Cerebellar cortex (tissue), 1 donor: ENCODE measurements at places on chromosomes 5 and 9.

GRCh38 chr5:12313602-12314001 lies 409.4 kb upstream of the CTNND2 start:
- no peak for DNase-seq

DNA sequence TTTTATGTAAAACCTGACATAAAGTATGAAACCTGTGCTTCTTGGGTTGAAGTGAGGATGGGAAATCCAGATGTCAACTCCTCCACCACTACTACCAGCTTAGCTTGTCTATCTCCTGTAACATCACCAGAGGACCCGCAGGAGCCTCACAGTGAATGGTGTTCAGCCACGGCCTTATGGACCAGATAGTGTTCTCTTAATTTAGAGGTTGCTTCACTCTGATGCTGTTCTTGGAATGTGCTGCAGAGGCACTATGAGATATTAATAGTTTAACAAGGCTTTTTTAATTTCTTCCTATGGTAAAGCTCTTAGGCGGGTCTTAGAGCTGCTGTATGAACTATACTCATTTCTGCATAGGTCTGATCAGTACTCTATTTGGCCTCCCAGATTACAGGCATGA lies 27.9 kb downstream of the NFX1 start:
- no peak for DNase-seq

- peak; percentile 68 for DNase-seq
These were observed 21.7 kb downstream of the ERGIC1 start for GRCh38 chr5:172855597-172856292.

DNA sequence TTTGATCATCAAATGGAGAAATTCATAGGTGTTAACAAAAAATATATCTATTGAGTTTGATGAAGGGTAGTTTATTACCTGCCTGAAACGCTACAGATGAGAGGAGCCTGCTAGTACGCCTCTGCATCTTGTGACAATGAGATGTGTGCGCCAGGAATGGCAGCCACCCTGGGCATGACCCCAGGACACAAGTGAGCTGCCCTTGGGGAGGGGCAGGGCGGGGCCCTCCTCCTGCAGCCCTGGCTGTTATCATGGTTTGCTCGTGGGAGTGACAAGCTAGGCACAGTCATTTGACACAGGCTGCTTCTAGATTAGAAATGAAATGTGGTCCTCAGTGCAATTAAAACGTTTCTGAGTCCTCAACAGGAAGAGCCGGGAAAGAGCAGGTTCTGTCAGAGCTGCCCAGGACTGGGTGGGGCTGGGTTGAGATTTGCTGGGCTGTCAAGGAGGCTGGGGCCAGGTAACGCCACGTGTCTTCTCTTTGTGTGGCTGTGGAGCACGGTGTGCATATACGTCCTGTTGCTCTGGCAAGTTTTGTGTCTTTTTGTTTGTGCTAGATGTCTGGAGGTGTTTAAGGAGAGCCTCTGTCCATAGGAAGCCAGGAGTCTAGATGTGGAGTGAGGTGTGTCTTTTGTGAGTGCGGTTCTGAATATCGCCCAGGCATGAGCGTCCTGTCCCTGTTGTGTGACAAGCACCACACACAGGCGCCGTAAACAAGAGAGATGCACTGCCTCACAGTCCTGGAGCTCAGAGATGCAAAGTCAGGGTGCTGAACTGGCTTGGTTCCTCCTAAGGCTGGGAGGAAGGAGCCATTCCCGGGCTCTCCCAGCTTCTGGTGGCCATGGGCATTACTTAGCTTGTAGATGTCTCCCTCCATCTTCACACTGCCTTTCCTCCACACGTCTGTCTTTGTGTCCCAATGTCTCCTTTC lies 129.0 kb upstream of the IRX4 start:
- DNase-seq: no peak

- no peak for DNase-seq
These were observed 43.9 kb downstream of the RAI14 start for GRCh38 chr5:34700078-34700452.

DNA sequence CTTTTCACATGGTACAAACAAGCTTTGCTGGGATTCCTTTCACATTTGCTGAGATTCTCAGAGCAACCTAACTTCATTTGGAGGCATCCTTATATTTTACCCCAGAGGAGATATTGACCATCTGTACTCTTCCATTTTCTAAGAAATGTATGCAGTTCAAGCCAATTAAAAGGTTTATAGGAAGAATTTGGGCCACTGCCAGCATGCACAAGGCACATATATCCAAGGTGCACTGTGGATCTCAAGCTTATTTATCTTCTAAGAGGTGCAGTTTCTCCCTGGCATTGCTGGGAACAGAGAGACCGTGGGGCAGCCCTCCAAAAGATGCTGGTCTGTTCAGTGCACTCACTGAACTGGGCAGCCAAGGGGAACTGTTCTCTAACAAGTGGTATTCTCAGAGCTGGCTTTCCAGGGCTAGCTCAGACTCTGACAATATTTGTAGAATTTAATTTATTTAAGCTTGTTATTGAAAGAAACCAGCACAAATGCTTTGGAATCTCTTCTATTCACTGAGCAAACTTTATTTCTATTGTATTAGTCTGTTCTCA lies 213.3 kb downstream of the TENT4A start:
- no peak for DNase-seq

GRCh38 chr9:19018201-19018600 lies 14.8 kb downstream of the SAXO1 start:
- no peak for DNase-seq

- DNase-seq: no peak
These were observed 445.6 kb downstream of the MAT2B start for GRCh38 chr5:163951069-163951468.

GRCh38 chr9:21096172-21096900 lies 18.6 kb upstream of the IFNB1 start:
- DNase-seq: no peak

DNA sequence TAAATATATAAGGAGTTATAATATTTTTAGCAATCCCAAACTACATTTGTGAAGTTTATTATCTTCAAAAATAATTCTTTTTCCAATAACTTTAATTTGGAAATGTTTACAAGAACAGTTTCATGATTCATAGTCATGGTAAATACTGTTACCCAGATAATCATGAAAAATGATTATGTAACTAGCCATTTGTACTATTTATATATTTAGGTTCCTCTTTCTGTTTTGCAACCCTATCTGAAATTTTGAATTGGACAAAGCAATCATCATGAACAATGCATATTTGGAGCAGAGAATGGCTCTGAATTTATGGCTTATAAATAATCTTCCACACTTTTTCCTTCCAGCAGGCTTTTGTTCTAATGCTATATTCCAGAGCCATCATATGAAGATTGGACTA lies 499.7 kb downstream of the SLCO4C1 start:
- no peak for DNase-seq

GRCh38 chr5:43027054-43027785 lies 12.9 kb downstream of the ANXA2R start:
- DNase-seq: no peak

GRCh38 chr5:74326571-74327338 lies 313.8 kb downstream of the ENC1 start:
- DNase-seq: no peak

- DNase-seq: peak; percentile 45
These were observed 19.9 kb downstream of the TNFSF8 start for GRCh38 chr9:114910541-114910940.

DNA sequence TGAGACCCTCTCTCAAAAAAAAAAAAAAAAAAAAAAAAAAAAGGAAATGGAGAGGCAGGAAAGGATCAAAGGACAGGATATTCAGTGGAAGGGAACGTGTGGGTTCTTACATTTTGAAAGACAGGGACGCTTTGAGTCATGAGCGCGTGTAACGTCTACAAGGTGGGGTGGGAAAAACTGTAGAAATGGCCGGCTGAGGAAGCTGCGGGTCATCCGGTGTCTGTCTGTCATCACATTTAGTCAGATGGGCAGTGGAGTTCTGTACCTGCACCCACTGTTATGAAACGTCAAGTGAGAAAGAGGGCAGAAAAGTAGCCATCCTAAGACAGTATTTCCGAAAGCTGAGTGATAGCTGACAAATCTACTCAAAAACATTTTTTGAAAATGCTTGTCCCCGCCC lies 159.8 kb downstream of the SMARCA2 start:
- no peak for DNase-seq

DNA sequence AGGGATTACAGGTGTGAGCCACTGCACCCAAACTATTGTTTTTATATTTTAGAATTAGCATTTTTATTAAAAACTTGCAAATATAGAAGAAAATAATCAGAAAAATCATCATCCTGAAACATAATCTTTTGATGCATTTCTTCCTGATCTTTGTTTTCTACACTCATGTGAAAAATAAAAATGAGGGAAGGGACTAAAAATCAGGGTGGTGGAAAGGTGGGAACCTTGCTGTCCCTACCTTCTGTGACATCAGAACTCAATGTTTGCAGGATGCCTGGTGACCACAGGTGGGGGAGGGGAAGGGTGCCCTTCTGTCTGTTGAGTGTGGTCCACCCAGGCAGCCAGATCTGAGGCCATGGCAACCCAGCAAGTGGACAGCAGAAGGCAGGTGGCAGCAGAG lies at the start of gene SMIM23:
TSS of gene SMIM23 (plus strand) at position 301 of the 400 bp plus-strand sequence. CDS start at position 356, 55 bp downstream.
- DNase-seq: no peak

DNA sequence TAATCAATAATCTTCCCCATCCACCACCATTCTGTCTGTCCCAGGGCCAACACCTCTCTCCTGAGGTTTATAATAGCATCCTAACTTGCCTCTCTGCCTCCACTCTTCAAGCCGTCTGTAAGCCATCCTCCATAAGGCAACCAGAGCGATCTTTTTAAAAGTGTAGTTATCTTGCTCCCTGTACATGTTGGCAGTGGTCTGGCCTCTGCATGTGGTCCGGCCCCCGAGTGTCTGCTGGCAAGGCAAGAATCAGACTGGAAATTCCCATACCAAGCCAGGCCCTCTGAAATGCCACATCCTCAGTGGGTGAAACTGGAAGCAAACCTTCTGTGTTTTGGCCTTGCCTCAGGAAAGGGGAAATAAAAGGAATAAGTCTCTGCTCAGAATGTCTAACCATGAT lies 17.0 kb downstream of the TTLL11 start:
- no peak for DNase-seq

DNA sequence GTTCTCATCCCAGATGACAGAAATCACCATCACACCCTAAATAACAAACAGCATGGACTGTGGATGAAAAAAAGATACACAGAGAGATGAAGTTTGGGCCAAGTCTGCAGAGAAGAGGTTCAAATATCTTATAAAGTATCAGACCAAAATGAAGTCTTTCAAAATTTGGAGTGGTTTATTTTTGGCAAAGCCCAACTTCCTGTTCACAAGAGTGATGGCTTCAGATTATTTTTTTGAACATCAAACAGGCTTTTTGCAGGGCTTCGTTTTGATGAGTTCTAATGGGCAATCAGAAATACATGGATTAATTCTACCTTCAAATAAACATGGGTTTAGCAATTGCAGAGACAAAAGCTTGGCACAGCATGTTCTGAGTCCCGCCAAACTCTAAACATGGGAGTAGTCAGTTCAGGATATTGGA lies 378.2 kb upstream of the RPS23 start:
- no peak for DNase-seq

- no peak for DNase-seq
These were observed 730.4 kb upstream of the MEF2C start for GRCh38 chr5:89613222-89613956.

GRCh38 chr5:37606148-37606547 lies 227.0 kb downstream of the WDR70 start:
- no peak for DNase-seq

- DNase-seq: no peak
These were observed 15.5 kb downstream of the CARD19 start for GRCh38 chr9:93111371-93112115.
